ENCODE measurements at places on chromosomes 7 and 10.

- DNase-seq: no peak
These were observed 5.5 kb upstream of the CPXM2 start for GRCh38 chr10:123897146-123897545.

GRCh38 chr7:114426824-114427223 is 12.2 kb downstream of the FOXP2 start:
- peak; percentile 6 for DNase-seq

DNA sequence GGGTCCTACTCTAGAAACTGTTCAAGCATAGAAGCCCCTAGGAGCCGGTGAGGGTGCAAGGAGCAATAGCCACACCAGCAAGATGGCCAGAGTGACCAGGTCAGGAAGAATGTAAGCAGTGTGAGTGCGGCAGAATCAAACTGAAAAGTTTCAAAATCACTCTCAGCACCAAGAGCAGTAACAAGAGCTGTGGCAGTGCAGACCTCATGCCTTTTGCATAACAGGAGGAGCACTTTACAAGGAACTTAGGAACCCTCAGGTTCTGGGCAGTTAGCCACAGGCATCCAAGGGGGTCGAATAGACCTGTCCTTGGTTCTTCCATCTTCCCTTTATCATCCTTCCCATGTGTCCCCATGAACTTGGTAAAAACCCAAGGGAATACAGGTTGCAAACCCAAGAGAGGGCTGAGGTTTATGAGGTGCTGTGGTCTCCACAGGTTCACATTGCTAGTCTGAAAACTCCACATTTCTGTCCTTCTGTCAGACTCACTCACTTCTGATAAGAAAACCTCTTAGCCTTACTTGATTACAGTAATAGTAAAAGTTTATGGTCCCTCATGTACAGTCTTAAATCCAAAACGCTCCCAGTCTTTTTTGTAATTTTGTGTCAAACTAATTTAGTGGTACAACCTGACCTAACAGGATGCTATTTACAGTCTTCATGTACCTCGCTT is 78.4 kb downstream of the PON1 start:
- DNase-seq: no peak

GRCh38 chr10:24277771-24278170 is 68.8 kb downstream of the KIAA1217 start:
- no peak for DNase-seq

- DNase-seq: no peak
These were observed 109.3 kb upstream of the RHEB start for GRCh38 chr7:151628846-151629604.

- DNase-seq: no peak
These were observed 132.8 kb downstream of the DYNC1I1 start for GRCh38 chr7:95905167-95905566.

GRCh38 chr7:29588900-29589696 is 25.5 kb downstream of the PRR15 start:
- DNase-seq: peak; percentile 39

- DNase-seq: no peak
These were observed 63.0 kb downstream of the RGS10 start for GRCh38 chr10:119479532-119479931.

GRCh38 chr7:28606421-28606820 is 194.1 kb downstream of the CREB5 start:
- no peak for DNase-seq

- DNase-seq: no peak
These were observed 17.1 kb downstream of the TRIM24 start for GRCh38 chr7:138477081-138477578.

Measured in activated CD4-positive, alpha-beta T cell treated with anti-CD3 and anti-CD28 coated beads, Interleukin-2, amount 50 U/mL, for 16 hours (primary cell).